Naive thymus-derived CD8-positive, alpha-beta T cell (primary cell): ENCODE measurements at places on chromosomes 4 and X. TPM values are rescaled to one million over a fixed set of nuclear protein-coding genes. Genes with fewer than 3 reads are reported as not detected.

GRCh38 chr4:83644677-83645659 lies 109.1 kb downstream of the GPAT3 start:
- peaks cover 21% of the 10 kb centered on the region for H3K27me3 ChIP-seq
- peaks cover 2% of the 10 kb centered on the region for H3K4me1 ChIP-seq
- H3K27ac ChIP-seq, result no peak overlapping the region
- H3K4me3 ChIP-seq, result no peak overlapping the region
- no peaks in the 10 kb centered on the region for H3K36me3 ChIP-seq

GRCh38 chrX:79530310-79531108 lies 163.4 kb upstream of the ITM2A start:
- DNase-seq, result no peak
- H3K27ac ChIP-seq, result no peak overlapping the region
- H3K27me3 ChIP-seq, result no peaks in the 10 kb centered on the region
- H3K4me1 ChIP-seq, result no peaks in the 10 kb centered on the region
- H3K4me3 ChIP-seq, result no peak overlapping the region

GRCh38 chr4:76106442-76106841 lies 31.9 kb downstream of the ART3 start:
- DNase-seq, result no peak
- H3K4me3 ChIP-seq, result no peak overlapping the region
- H3K4me1 ChIP-seq, result no peaks in the 10 kb centered on the region

DNA sequence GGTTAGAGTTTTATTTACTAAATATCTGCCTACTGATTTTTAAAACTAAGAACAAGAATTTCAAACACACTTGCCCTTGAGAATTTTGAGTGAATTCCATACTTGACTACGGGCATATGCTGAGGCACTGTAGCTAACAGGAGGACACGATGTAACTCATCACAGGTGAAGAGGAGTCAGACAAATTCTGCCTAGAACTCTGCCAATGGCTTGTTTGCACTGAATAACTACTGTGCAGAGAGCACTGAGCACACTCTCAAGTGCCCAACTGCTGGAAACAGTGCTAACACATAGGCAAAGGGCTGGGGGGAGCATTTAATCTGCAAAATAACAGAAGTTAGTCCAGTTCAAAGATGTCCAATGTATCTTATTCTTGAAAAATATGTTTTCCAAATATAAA lies 104.4 kb downstream of the WDFY3 start:
- H3K4me3 ChIP-seq, result no peak overlapping the region
- no peaks in the 10 kb centered on the region for H3K4me1 ChIP-seq
- no peak for DNase-seq

GRCh38 chr4:101961144-101961543 lies 170.6 kb downstream of the BANK1 start:
- H3K27me3 ChIP-seq, result no peaks in the 10 kb centered on the region
- H3K27ac ChIP-seq, result no peak overlapping the region
- no peaks in the 10 kb centered on the region for H3K4me1 ChIP-seq
- no peak for DNase-seq

DNA sequence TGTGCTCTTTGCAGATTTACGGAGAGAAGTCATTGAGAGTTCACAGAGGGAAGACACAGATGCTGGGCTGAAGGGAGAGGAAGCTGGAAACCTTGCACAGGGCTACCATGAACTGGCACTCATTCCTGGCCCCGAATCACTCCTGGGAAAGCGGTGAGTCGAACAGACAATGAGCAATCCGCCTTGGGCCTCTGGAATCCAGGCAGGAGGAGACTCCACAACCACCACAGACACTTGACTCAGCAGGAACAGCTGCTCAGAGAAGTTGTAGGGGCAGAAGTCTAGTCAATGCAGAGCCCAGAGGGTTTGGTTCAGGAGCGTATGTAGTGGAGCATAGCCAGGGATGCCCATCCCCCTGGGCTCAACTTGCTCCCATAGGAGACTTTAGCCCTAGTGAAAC lies 62.8 kb upstream of the GRIA3 start:
- H3K27me3 ChIP-seq, result no peaks in the 10 kb centered on the region
- H3K36me3 ChIP-seq, result no peaks in the 10 kb centered on the region
- H3K4me1 ChIP-seq, result no peaks in the 10 kb centered on the region

- no peak for DNase-seq
- H3K4me3 ChIP-seq, result no peak overlapping the region
- H3K27ac ChIP-seq, result no peak overlapping the region
- H3K4me1 ChIP-seq, result no peaks in the 10 kb centered on the region
- no peaks in the 10 kb centered on the region for H3K36me3 ChIP-seq
Measured at GRCh38 chr4:42390622-42391354, 6.5 kb upstream of the SHISA3 start.

- no peaks in the 10 kb centered on the region for H3K4me1 ChIP-seq
- no peak for DNase-seq
- H3K4me3 ChIP-seq, result no peak overlapping the region
- H3K36me3 ChIP-seq, result peaks cover 3% of the 10 kb centered on the region
- H3K27ac ChIP-seq, result no peak overlapping the region
Measured at GRCh38 chr4:151284534-151285245, 7.7 kb downstream of the PRSS48 start.

DNA sequence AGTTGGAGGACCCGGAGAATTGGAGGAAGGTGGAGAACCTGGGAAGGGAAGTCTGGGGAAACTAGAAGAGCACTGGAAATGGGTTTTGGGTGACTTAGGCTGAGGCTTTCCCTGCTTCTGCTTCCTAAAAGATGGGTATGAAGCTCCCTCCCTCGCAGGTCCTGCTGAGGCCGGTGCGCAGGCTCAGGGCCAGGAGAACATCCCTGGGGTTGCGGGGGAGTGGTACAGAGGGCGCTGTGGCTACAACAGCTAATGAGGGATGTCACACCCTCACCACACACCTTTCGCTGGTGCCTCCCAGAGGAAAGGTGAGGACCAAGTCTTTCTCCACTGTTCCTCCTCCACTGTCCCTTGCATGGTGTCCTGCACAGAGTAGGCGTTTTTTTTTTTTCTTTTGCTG lies 15.8 kb downstream of the APLN start:
- H3K4me1 ChIP-seq, result no peaks in the 10 kb centered on the region
- no peak for DNase-seq
- H3K4me3 ChIP-seq, result no peak overlapping the region
- no peaks in the 10 kb centered on the region for H3K36me3 ChIP-seq
- H3K27ac ChIP-seq, result no peak overlapping the region

- no peak overlapping the region for H3K27ac ChIP-seq
- no peaks in the 10 kb centered on the region for H3K27me3 ChIP-seq
- H3K4me3 ChIP-seq, result no peak overlapping the region
- no peaks in the 10 kb centered on the region for H3K4me1 ChIP-seq
- peaks cover 71% of the 10 kb centered on the region for H3K36me3 ChIP-seq
Measured at GRCh38 chrX:53383376-53384076, 38.9 kb downstream of the SMC1A start.

GRCh38 chrX:29870608-29871007 lies 344.8 kb upstream of the MAGEB2 start:
- no peaks in the 10 kb centered on the region for H3K4me1 ChIP-seq
- H3K36me3 ChIP-seq, result no peaks in the 10 kb centered on the region
- no peak for DNase-seq

GRCh38 chr4:54707406-54707805 lies 49.6 kb downstream of the KIT start:
- no peak for DNase-seq
- H3K4me1 ChIP-seq, result peaks cover 27% of the 10 kb centered on the region
- no peak overlapping the region for H3K27ac ChIP-seq
- H3K36me3 ChIP-seq, result no peaks in the 10 kb centered on the region
- H3K4me3 ChIP-seq, result no peak overlapping the region

DNA sequence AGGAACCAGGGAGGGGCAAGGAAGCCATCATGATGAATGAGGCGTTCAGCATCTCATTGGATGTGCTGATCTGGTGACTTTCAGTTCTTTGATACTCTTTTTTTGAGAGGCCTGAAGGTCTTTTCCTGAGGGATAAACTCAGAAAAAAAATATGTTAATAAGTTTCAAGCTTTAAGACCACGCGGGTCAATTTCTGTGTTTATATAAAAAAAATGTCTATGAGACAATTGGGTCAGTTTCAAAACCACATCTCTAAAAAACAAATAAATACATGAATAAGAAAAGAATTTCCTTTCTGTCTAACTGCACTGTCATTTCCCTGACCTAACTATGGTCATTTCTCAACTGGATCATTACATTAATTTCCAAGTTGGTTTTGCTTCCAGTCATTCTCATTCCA lies 62.6 kb downstream of the TRIML1 start:
- no peak overlapping the region for H3K27ac ChIP-seq
- H3K36me3 ChIP-seq, result no peaks in the 10 kb centered on the region
- no peak overlapping the region for H3K4me3 ChIP-seq
- no peaks in the 10 kb centered on the region for H3K4me1 ChIP-seq
- no peak for DNase-seq

DNA sequence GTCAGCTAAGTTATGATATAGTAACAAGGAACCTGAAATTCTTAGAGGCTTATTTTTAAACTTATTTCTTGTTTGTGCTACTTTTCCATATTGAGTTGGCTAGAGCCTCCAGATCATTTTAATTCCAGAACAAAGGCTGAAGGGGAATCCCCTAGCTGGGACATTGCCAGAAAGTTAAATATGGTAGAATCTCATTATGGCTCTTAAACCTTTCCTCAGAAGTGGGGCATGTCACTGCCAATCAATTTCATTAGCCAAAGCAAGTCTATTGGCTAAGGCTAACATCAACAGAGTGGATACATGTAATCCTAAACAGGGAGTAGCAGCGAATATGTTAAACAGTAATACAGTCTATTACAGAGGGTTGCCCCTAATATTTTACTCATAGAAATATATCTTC lies 47.0 kb downstream of the FTHL17 start:
- no peaks in the 10 kb centered on the region for H3K4me1 ChIP-seq
- H3K27ac ChIP-seq, result no peak overlapping the region
- H3K27me3 ChIP-seq, result no peaks in the 10 kb centered on the region

GRCh38 chrX:69074726-69075125 lies 90.5 kb downstream of the PJA1 start:
- no peak overlapping the region for H3K4me3 ChIP-seq
- no peaks in the 10 kb centered on the region for H3K27me3 ChIP-seq
- no peak for DNase-seq

DNA sequence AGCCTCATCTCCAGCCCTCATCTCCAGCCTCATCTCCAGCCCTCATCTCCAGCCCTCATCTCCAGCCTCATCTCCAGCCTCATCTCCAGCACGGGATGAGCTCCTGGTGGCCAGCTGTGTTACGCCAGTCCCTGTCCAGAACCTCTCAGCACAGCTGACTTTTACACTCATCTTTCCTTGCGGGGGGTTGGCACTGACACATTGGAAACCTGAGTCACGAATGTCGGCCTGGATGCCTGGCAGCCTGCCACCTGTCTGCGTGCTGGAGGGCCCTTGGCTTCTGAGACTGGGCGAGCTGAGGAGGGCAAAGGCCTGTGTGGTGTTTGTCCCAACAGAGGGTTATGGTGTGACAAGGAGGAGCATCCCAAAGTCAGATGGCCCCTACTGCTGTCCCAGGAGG lies 66.1 kb upstream of the HGFAC start:
- H3K4me3 ChIP-seq, result no peak overlapping the region
- H3K27me3 ChIP-seq, result peaks cover 15% of the 10 kb centered on the region
- peaks cover 10% of the 10 kb centered on the region for H3K36me3 ChIP-seq
- peaks cover 26% of the 10 kb centered on the region for H3K4me1 ChIP-seq
- H3K27ac ChIP-seq, result no peak overlapping the region

- H3K36me3 ChIP-seq, result no peaks in the 10 kb centered on the region
- no peak overlapping the region for H3K4me3 ChIP-seq
- no peaks in the 10 kb centered on the region for H3K27me3 ChIP-seq
- no peak overlapping the region for H3K27ac ChIP-seq
Measured at GRCh38 chrX:97238632-97239031, 354.9 kb downstream of the RPA4 start.

- no peaks in the 10 kb centered on the region for H3K4me1 ChIP-seq
- no peak for DNase-seq
- no peaks in the 10 kb centered on the region for H3K27me3 ChIP-seq
- no peak overlapping the region for H3K4me3 ChIP-seq
- H3K36me3 ChIP-seq, result no peaks in the 10 kb centered on the region
Measured at GRCh38 chrX:147405764-147406163, 506.0 kb upstream of the FMR1 start.

DNA sequence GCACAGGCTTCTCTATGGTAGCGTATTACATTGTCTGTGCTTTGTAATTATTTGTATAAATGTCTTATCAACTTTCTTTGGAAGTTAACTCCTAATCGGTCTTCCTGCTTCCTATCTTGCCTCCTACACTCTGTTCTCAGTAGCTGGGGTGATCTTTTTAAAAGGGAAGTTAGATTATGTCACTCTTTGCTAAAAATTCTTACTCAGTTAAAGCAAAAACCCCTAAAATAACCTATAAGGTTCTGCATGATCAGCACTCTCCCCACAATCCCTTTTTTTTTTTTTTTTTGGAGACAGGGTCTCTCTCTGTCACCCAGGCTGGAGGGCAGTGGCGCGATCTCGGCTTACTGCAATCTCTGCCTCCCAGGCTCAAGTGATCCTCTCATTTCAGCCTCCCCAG lies 2.6 kb upstream of the PRPS1 start:
- no peak overlapping the region for H3K4me3 ChIP-seq
- no peaks in the 10 kb centered on the region for H3K36me3 ChIP-seq
- peaks cover 19% of the 10 kb centered on the region for H3K4me1 ChIP-seq
- H3K27me3 ChIP-seq, result no peaks in the 10 kb centered on the region

DNA sequence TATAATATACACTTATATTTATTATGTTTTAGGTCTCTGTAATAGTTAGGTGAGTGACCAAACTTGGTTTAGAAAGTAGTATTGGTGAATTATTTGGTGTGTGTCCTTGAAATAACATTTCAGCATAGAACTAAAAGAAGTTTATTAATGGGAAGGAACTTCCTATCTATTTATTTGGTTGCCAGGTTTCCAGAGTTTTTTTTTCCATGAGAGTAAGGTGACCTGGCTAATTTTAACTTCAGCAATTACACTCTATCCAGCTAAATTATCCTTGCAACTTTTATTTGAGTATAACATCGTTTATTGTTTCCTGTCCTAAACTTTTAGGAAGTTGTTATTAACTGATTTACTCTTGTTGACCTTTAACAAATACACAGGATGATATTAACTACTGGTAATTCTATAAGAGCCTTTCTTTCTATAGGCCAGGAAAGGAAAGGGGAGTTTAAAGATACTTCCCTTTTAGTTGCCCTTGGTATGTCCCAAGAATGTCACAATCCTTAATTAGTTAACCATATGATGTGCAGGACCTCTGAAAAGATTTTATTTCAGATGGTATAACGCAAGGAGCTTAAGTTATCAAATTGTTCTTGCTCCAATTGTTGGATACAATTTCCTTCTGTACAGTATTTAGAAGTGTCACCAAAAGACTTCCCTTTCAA lies 18.9 kb downstream of the PRDM8 start:
- no peak overlapping the region for H3K4me3 ChIP-seq
- no peak for DNase-seq
- H3K27me3 ChIP-seq, result peaks cover 10% of the 10 kb centered on the region
- no peaks in the 10 kb centered on the region for H3K4me1 ChIP-seq
- no peak overlapping the region for H3K27ac ChIP-seq

The EVC2 gene
- not detected for polyA plus RNA-seq

The SOD3 gene
- not detected for polyA plus RNA-seq

The GUF1 gene
- polyA plus RNA-seq, result 12.1 TPM

The FAT4 gene
- not detected for polyA plus RNA-seq

The TRMT2B gene
- 42.0 TPM for polyA plus RNA-seq

The CTPS2 gene
- polyA plus RNA-seq, result 5.0 TPM

The GPR173 gene
- polyA plus RNA-seq, result not detected

The PLXNB3 gene
- polyA plus RNA-seq, result not detected

The FAM9C gene
- polyA plus RNA-seq, result not detected

The ADGRL3 gene
- not detected for polyA plus RNA-seq
